ENCODE measurements at places on chromosomes 11 and 22. TPM values are rescaled to one million over a fixed set of nuclear protein-coding genes. Genes with fewer than 3 reads are reported as not detected.

DNA sequence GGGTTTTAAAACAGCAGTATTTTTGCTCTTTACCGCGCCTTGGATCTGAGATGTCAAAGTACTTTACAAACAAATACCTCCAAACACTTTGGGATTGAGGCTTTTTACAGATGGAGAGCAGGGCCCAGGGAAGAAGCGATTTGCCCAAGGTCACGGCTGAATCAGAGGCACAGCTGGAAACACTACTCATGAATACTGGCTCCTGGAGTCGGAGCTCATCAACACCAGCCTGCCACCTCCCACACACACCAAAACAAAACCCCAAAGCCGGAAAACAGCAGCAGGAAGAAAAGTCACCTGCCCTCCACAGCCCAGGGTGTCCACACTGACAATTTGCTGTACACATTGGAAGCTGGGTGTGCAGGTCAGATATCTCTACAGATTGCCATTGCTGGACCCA lies 339.4 kb downstream of the CADM1 start:
- DNase-seq = no peak

- DNase-seq = no peak
These were observed 1333.1 kb upstream of the TENM4 start for GRCh38 chr11:80773919-80774318.

DNA sequence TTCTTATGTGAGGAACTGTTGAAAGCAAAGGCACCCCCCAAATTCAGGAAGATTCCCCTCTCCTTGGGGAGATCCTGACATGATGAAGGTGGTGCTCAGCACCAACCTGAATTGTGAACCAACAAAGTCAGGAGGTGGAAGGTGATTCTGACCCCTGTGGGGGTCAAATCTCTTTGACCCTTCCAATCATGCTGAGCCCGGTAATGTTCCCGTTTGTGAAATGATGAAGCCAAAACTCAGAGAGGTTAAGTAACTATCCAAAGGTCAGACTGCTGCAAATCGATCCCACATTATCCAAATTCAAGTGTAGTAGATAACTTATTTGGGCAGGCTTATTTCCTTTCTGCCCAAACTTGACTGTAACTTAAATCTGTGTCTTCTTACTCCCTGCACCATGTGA lies 19.1 kb downstream of the SERPING1 start:
- no peak for DNase-seq

- no peak for DNase-seq
These were observed 12.0 kb downstream of the ATXN10 start for GRCh38 chr22:45683680-45684079.

DNA sequence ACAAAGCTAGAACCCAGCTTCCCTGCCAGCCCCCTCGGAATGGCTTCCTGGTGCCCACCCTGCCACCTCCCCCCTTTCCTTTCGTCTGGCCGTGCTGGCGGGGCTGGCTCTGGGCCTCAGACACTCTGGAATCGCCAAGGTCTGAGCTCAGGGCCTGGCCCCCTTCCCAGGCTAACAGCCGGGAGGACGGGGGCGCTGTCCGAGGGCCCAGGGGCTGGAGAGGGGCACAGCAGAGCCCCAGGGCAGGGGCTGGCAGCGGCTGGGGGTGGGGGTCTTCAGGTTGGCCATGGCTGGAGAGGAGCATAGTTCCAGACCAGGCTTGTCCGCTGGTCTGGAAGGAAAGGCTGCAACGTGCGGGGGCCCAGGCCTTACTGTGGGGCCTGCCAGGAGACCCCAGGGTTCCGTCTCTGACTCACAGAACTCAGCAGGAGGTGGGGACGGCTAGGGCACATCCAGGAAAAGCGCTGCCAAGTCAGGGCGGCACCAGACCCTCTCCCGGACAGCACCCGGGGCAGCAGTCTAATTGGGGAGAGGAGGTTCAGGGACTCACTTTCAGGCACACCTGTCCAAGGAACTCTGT lies 861 bp upstream of the LTBP3 start:
- no peak for DNase-seq

- no peak for DNase-seq
These were observed 51.7 kb downstream of the TECTA start for GRCh38 chr11:121152764-121153163.

DNA sequence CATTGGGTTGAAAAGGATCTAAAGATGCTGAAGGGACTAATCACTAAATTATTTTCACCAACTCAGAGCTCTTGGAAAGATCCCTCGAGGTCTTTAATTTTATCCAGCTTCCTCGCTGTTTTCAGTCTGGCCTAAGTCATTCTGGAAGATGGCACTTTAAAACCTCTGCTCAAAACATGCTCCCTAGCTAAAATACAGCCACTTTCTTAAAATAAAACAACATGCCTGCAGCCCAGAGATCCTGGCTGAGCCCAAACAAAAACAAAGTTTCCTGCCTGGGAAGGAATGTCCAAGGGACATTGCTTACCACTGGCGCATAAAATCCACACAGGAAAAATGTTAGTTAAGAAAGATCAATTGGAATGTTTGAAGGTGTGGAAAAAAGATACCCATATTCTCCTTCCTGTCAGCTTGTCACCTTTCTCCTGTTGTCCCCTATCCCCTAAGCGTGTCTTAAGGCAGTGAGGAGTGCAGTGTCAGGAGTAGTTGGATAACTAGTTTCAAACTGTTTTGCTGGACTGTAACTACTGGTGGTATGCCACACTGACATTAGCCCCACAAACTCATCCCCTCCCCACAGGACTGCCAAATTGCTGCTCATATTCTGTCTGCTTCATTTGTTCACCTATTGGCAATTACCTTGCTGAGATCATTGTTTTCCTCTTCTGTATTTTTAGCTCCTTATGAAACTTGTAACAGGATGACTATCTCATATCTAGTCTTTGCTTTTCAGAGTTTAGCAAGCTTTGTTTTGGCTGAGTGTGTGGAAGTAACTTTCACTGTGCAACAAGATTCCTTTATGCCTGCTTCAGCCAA lies 108.3 kb upstream of the SESN3 start:
- no peak for DNase-seq

Gene PYGM
- total RNA-seq = 3.0 TPM

Gene RFPL2
- total RNA-seq = 0.17 TPM

Gene OR56A1
- total RNA-seq = 0.03 TPM

Gene CHRM1
- 0.84 TPM for total RNA-seq

Gene CAPN5
- total RNA-seq = 339 TPM

Gene DNAJC24
- total RNA-seq = 10.1 TPM
